ENCODE measurements at places on chromosomes 12 and 14.

GRCh38 chr12:57164966-57165625 lies 17.7 kb upstream of the LRP1-AS start:
- no peak for DNase-seq

GRCh38 chr12:39619316-39619659 lies 315 bp downstream of the ABCD2 start:
- peak; percentile 14 for DNase-seq

DNA sequence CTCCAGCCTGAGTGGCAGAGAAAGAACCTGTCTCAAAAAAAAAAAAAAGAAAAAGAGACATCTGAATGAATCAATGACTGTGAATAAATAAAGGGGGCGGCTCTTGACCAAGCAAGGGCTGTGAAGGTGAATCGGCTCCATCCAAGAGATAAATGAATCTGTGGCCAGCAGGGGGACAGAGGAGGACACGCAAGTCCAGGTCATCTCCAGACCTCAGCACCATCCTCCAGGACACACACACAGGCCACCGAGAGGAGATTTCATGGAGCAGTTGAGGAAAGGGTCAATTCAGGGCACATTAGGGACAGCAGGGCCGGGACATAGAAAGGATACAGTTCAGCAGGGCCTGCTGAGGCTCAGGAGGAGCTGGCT lies 21.6 kb downstream of the TRPV4 start:
- DNase-seq, result no peak

DNA sequence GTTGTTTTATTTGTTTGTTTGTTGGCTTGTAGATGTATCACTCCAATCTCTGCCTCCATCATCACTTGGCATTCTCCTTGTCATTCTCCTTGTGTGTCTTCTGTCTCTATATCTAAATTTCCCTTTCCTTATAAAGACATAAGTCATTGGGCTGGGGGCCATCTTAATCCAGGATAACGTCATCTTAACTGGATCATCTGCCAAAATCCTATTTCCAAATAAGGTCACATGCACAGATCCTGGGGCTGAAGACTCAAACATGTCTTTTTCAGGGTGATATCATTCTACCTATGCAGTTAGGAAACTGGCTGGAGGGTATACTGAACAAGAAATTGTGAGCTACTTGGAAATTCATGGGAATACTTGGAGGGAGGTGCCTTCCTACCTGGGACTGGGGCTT lies 8.7 kb upstream of the CCDC60 start:
- DNase-seq, result no peak

- DNase-seq, result no peak
Observed at GRCh38 chr14:36939265-36939664, 233.1 kb downstream of the SLC25A21 start.

DNA sequence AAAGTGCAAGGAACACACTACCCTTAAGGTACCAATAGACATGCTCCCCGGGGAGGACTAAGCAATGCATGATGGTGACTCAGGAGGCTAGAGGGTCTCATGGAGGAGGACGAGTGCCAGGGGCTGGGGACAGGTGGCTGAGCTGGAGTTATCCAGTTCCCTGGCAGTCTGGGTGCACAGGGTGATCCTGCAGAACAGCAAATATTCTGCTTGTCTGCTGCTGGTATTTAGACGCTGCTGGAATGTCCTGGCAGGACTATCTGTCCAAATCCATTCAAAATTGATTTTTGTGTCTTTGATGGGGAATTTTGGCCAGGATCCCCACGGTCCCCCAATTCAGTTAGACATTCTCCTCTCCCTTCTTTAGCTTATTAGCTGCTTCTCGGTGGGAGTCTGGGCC lies 138.7 kb downstream of the C12orf75 start:
- no peak for DNase-seq

DNA sequence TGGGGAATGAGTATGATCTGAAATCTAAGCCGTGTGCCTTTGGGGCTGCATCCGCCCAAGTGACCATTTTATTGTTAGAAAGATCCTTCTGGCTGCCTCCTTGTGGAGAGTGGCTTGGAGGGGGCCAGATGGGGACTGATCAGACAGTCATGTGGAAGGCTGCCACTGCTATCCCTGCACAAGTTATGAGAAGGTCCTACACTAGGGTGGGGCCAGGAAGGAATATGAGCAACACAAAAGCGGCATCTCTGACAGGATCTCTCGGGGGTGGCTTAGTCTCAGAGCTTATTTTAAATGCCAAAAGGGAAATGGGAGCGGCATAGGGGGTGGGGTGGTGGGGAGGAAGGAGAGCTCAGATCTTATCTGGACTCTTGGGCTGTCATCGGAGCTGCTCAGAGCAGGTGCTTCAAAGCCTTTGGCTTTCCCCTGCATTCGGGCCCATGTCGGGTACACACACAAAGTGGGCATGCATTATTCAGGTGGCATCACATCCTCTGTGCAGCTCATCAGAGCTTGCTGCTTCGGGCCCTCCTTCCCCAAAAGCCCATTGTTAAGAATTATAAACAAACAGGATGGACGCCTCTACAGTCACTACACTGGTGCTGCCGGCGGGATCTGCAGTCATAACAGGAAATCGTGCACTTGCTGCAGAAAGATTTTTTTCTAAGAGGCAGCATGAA lies 805.4 kb downstream of the VRK1 start:
- peak; percentile 60 for DNase-seq

DNA sequence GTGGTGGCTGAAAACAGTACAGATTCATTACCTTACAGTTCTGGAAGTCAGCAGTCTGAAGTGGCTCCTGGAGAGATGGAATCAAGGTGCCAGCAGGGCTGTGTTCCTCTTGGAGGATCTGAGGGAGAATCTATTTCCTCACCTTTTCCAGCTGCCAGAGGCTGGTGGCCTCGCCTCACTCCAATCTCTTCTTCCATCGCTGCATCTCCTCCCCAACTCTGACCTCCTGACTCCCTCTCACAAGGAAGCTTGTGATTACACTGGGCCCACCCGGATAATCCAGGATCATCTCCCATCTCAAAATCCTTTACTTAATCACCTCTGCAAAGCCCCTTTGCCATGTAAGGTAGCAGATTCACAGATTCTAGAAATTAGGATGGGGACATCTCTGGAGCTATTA lies 11.4 kb upstream of the NCOR2 start:
- DNase-seq, result no peak

DNA sequence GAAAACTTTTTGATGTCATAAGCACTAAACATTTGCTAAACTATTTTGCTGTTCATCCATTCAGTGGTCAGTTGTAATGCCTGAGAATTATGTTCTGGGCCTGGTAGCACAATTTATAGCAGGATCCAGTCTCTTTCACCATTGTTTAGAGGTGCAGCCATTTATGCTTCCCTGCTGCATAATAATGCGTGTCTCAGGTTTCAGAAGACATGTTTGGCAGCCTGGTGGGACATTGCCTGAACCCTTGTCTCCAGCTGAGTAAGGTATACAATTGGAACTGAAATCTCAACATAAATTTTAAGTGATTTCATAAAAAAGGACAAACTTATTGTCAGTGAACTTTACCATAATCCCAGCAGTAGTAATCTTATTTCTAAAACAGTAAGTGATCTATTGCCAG lies 94.8 kb downstream of the POLR3B start:
- DNase-seq, result no peak

GRCh38 chr12:67141296-67142018 lies 127.7 kb upstream of the CAND1 start:
- DNase-seq, result no peak

DNA sequence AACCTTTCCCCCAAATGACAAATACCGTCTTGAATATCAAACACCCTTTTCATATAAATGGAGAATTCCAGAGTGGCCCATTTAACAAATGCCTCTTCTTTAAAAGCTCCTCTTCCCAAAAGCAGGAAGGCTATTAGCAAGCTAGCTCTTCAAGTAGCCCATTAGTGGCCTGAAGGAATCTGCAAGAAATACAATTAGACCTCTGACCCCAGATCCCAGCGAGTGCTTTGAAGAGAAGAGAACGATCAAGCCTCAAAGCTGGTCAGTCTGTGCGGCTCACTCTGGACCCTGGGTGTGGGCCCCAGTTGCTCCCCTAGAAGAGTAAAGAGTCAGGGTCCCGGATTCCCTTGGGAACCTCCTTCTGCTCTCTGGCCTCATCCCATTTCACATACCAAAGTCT lies 325.6 kb downstream of the NUAK1 start:
- DNase-seq, result no peak

DNA sequence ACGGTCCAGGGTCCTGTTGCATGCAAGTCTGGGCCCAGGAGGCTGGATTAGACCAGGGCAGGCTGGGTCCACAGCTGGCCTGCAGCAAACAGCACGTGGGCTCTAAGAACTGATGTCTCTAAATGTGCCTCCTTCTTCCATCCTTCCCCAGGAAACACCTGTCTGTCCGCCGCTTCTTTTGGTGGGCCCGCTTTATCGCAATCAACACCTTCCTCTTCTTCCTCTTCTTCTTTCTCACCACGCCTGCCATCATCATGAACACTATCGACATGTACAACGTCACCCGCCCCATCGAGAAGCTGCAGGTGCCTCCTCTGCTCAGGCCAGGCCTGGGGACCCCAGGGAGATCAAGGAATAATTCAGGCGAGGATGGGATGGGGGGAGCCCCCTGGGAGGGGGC lies 28.3 kb downstream of the NGB start:
- DNase-seq, result no peak

GRCh38 chr12:7129287-7129871 lies 690 bp upstream of the RBP5 start:
- peak; percentile 7 for DNase-seq

DNA sequence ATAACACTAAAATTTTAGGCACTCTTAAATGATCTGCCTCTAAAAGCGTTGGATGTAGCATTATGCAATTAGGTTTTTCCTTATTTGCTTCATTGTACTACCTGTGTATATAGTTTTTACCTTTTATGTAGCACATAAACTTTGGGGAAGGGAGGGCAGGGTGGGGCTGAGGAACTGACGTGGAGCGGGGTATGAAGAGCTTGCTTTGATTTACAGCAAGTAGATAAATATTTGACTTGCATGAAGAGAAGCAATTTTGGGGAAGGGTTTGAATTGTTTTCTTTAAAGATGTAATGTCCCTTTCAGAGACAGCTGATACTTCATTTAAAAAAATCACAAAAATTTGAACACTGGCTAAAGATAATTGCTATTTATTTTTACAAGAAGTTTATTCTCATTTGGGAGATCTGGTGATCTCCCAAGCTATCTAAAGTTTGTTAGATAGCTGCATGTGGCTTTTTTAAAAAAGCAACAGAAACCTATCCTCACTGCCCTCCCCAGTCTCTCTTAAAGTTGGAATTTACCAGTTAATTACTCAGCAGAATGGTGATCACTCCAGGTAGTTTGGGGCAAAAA lies 4.1 kb downstream of the CDKN1B start:
- DNase-seq, result no peak

GRCh38 chr12:50725011-50725942 lies 38.6 kb upstream of the ATF1 start:
- no peak for DNase-seq

- no peak for DNase-seq
Observed at GRCh38 chr12:13465635-13466034, 269.1 kb downstream of the EMP1 start.

DNA sequence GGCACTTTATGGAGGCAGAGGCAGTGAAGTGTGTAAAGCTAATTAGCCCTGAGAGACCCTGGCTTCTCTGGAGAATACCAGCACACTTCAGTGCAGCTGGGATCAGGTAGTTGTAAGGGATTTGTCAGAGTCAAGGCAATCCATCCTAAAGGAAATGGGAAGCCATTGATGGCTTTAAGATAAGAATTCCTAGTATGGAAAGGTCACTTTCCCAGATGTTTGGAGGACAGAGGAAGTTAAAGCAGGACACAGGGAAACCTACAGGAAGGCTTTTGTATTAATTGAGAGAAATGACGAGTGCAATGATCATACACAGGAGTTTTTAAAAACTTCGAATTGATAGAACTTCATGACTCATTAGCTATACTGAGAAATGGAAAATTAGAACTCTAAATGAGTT lies 254.4 kb downstream of the SLC16A7 start:
- no peak for DNase-seq

- no peak for DNase-seq
Observed at GRCh38 chr14:100121643-100122480, 37.6 kb downstream of the DEGS2 start.
